ENCODE measurements at places on chromosomes 12 and 14.
A peak's percentile ranks its signal among the peaks of the same experiment; 100 is the strongest.

- DNase-seq: no peak
Observed at GRCh38 chr14:23447361-23448350, 12.2 kb upstream of the MYH7 start.

DNA sequence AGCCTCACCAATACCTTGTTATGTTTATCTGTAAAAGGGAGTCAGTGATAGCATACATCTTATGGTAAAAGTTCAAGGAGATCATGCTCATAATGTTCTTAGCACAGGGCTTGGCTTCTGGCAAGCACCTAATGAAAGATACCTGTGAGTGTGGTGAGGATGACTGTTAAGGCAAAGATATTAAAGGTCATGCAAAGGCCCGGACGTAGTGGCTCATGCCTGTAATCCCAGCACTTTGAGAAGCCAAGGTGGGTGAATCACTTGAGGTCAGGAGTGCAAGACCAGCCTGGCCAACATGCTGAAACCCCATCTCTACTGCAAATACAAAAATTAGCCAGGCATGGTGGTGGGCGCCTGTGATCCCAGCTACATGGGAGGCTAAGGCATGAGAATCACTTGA is 425.9 kb upstream of the TBX3 start:
- DNase-seq: no peak

DNA sequence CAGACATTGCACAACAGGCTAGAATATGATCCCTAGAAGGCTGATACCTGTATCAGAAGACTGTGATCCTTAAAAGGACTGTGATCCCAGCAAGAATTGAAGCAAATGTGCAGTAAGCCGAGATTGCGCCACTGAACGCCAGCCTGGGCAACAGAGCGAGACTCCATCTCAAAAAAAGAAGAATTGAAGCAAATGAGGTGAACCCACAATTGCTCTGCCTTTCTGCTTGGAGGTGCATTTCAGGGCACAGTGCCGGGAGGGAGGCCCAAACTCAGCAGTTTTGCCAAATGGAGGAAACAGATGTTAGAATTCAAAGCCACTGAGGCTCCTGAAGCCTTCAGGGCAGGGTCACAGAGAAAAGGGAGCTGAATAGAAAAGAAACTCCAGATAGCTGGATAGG is 61.1 kb upstream of the COCH start:
- no peak for DNase-seq

- no peak for DNase-seq
Observed at GRCh38 chr12:76426160-76426559, 77.9 kb upstream of the BBS10 start.

GRCh38 chr12:6373022-6373787 is 2.2 kb downstream of the SCNN1A start:
- no peak for DNase-seq

DNA sequence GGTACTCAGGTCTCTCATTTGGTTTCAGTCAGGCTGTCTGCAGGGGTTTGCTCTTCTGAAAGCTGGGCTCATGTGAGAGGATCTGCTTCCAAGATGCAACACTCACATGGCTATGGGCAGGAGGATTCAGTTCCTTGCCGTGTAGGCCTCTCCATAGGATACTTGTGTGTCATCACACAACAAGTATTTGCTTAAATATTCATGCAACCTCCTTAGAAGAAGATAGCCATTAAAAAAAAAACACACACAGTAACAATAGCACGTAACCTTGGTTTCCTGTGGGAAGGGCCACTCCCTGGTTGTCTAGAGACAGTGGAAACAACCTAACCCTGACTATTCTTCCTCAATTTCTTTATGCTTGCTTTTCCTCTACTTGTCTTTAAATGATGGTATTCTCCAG is 31.8 kb upstream of the CLEC4E start:
- DNase-seq: no peak

DNA sequence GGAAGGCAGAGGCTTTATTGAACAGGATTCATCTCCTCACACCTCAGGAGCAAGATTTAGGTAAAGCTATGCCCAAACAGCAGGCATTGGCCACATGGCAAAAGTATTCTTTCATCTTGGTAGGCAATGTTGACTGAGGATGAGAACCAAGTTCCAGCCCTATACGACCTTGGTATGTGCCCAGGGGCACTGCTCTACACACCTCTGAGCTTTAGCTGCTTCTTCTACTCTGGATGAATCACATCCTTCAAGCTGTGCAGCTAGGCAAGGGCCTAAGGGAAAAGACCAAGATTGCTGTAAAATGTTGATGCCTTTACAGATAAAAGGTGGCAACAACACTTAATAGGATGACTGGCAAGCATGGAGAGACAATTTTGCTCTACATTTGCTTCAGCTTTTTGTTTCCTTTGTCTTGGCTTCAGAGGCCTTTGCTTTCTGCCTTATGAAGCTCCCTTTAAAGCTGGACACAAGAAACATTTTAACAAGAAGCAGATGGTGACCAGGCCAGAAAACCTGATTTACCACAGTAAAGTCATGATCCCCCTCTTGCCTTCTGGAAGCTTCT is 183.3 kb upstream of the KITLG start:
- DNase-seq: no peak

DNA sequence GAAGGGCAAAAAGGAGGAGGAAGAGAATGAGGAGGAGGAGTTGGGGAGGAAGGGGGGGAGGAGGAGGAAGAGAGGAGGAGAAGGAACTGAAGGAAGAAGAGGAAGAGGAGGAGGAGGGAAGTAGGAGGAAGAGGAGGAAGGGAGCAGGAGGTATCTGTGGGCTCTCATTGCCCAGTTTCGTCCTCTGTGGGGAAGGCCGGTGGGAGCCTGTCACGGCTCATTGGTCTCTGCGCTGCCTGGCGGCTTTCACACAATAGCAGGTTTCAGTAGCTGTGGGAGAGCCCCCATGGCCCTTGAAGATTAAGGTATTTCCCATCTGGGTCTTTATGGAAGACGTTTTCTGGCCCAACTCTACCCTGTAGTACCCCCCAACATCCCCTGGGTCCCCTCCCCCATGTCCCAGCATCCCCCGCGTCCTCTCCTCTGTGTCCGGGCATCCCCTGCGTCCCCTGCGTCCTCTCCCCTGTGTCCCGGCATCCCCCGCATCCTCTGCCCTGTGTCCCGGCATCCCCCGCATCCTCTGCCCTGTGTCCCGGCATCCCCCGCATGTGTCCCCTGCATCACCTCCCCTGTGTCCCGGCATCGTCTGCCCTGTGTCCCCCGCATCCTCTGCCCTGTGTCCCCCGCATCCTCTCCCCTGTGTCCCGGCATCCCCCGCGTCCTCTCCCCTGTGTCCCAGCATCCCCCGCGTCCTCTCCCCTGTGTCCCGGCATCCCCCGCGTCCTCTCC is 278.2 kb upstream of the SFSWAP start:
- DNase-seq: no peak

DNA sequence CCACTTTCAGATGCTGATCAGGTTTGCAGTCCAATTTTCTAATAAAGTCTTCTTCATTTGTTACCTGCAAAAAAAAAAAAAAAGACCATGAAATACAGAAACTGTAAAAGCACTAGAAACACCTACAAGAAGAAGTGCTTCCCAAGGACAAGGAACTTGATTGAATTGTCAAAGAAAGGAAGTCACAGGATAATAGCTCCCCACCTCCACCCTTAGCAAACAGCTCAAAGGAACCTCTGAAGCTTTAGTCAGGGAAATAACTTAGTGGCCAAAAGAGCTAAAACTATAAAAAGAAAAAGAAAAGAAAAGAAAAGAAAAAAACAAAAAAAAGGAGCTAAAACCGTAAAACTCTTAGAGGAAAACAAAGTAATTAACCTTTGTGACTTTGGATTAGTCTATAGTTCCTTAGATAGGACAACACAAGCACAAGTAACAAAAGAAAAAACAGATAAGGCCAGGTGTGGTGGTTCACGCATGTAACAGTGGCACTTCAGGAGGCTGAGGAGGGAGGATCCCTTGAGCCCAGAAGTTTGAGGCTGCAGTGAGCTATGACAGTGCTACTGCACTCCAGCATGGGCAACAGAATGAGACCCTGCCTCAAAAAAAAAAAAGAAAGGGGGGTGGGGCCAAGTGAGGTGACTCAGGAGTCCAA is 28.5 kb downstream of the ZFYVE1 start:
- DNase-seq: no peak

DNA sequence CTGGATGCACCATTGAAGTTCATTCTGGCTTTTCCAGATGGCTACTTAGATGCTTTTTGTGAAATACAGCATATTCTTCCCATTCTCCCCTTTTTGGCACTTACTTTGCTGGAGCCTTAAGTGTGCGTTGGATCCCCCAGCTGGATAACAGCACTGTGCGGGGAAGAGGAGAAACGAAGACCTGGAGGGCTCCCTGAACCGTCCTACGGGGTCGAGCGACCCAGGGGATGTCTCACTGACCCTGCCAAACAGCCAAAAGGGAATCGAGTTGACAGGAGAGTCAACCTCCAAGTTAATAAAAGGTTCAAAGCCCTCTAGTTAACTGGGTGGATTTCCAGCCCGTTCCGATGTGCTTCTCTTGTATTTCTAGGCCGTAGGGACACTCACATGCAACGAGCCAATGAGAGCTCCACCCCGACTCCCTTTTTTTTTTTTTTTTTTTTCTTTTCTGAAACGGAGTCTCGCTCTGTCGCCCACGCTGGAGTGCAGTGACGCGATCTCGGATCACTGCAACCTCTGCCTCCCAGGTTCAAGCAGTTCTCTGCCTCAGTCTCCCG is 1.0 kb upstream of the CAMKK2 start:
- DNase-seq: peak; percentile 61

DNA sequence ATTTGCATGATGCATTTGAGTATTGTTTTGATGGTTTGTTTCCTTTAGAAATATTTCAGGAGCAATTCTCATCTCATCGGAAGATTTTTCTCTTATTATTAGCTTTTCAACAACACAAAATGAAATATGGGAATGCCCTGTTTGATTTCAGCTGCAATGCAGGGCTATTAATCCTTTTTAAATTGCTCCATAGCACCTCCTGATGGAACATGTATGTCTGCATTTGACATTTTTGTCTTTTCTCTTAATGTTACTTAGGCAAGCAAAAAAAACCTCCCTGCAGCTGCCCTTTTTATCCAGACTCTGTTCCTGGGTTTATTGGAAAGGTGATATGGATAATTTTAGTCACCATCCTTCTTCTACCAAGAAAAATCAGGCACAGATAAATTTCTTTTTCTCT is 895.8 kb downstream of the RPS29 start:
- no peak for DNase-seq

- DNase-seq: no peak
Observed at GRCh38 chr12:48446161-48446776, 26.1 kb upstream of the ANP32D start.

GRCh38 chr14:69570836-69571330 is 3.8 kb downstream of the CCDC177 start:
- no peak for DNase-seq

- DNase-seq: peak; percentile 17
Observed at GRCh38 chr14:99602054-99602787, 1.8 kb downstream of the CCDC85C start.

GRCh38 chr14:66152302-66152701 is 333.9 kb upstream of the CCDC196 start:
- no peak for DNase-seq

DNA sequence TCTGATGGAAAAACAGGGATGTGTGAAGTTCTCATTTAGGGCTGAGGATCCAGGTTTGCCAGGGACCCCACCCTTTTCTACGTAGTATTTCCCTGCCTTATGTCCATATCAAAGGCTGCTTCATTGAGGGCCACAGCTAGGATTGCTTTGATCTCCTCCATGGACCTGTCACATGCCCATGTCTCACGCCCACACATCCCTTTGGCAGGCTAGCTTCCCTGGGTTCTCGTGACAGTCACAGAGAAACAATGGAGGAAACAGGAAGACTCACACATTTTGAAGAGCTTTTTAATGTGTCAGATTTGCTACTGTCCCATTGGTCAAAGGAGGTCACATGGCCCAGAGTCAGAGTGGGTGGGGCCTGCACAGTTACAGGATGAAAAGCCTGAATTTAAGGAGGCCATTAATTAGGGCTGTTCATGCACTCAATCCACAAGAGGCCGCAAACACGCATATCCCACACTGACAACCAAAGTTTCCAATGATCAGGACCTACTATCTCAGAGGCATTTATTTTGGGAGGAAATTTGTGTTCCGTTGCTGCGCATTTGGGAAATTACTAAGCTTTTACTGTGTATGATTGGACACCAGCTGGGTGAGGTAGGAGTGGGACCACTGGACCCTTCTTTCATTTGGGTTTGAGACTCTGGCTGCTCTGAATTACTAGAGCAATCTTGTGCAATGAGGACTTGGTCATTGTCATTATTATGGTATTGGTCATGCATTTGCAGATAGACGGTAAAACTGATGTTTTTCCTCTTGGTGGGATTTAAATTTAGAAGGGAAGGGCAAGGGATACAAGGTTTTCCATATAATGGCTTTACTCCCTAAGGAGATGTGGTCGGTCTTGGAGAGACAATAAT is 266.2 kb downstream of the KTN1 start:
- no peak for DNase-seq

- DNase-seq: no peak
Observed at GRCh38 chr14:77979666-77980351, 179.9 kb downstream of the ADCK1 start.

- DNase-seq: no peak
Observed at GRCh38 chr14:104924421-104925213, at the start of gene PLD4. PLD4 (plus strand) TSS chr14:104924879; CDS start chr14:104927141, 2,262 bp downstream.

DNA sequence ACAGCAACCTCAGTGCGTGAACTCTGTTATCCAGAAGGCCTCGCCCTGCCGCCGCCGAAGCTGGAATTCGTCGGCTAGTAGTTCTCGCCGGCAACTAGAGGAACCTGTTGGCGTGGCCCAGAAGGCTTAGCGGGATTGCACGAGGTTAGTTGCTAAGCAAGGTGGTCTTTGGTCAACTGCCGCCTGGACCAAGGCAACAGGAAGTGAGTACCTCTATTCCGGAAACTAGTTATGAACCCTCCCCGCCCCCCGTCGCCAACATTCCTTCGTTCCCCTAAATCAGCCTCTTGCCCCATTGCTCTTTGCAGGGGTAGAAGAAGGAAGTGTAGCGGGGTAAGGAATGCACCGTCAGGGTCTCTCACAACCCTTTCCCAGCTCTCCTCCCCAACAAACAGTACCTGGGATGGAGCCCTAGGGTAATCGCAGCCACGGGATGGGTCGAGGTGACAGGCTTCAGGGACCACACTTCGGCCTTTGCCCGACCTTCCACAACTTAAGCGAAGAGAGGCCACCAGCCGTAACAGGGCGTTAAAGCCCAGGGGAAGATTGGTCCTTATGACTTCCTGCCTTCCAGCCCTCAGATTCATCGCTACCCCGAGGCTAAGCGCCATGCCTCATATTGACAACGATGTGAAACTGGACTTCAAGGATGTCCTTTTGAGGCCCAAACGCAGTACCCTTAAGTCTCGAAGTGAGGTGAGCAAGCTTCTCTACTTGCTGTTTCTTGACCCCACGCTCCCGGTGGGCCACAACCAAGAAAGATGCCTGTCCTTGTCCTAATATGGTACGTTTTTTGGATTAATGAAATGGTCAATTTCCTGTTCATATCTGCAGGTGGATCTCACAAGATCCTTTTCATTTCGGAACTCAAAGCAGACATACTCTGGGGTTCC is at the start of gene GMPR2:
Gene GMPR2, plus strand, starts transcription at position 285 of the 893 bp plus-strand sequence. Its CDS starts 325 bp downstream, at position 610.
- no peak for DNase-seq

Measured in foreskin fibroblast (primary cell).